ELF-1 (cell line): ENCODE measurements at places on chromosomes 6 and 20.

DNA sequence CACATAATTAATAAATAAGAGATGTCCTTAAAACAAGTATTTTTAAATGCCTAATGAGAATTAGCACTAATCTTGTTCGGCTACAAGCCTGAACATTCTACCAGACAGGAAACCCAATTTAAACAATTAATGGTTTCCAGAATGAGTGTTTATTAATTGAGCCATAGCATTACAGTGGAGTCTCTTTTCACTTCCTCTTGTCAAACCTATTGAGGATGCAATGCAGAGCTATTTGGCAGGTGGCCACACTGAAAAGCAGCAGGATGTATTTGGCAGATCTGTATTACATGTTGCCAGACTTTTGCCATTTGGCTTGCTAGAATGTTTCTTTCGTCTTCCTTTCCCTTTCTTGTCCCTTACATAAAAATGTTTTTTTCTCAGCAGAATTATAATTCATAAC is 475.2 kb upstream of the MARCKS start:
- DNase-seq: no peak

GRCh38 chr20:49290608-49291191 is 12.8 kb upstream of the ZNFX1 start:
- no peak for DNase-seq

DNA sequence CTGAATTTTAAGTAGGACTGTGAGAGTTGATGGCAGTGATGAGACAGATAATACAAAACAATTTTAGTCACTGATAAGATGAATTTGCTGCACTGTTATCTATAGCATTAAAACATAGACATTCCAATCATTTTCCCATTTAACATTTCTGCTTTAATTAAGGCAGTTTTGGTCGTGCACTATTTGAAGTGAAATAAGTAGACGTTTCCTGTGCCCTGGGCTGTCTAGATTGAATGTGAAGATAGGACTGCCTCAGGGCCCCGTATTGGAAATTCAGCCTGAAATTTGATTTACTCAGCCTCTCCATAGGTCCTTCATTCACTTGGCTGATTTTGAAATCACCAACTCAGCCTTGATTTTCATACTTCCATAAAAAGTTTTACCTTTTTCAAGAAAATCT is 48.3 kb downstream of the ARID1B start:
- no peak for DNase-seq

DNA sequence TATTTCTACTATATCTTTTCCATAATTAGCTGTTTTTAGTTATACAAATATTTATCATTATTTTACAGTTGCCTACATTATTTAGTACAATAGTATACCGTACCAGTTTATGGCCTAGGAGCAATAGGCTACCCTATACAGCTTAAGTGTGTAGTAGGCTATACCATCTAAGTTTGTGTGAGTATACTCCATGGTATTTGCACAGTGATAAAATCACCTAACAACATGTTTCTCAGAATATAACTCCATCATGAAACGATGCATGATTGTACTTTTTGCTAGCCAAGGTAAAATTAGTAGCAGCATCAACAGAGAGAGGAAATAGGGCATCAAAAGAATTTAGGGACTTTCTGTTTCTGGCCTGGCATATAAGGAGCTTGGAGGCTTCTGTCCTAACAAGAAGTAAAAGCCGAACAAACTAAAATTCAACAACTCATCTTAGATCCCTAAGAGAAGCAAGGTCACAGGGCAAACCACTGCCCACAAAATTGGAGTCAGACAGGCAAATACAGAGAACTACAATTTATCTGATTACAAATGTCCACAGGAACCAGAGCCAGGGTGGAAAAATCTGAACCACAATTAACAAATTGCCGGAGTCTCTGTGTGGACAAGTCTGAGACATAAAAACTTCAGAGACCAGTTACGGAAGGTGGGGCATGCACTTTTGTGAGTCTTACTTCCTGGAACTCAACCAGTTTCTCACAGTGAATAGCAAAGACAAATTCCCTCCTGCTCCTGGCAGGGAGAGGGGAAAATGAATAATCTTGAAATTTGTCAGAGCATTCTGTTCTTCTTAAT is 671.4 kb downstream of the RFPL4B start:
- no peak for DNase-seq

DNA sequence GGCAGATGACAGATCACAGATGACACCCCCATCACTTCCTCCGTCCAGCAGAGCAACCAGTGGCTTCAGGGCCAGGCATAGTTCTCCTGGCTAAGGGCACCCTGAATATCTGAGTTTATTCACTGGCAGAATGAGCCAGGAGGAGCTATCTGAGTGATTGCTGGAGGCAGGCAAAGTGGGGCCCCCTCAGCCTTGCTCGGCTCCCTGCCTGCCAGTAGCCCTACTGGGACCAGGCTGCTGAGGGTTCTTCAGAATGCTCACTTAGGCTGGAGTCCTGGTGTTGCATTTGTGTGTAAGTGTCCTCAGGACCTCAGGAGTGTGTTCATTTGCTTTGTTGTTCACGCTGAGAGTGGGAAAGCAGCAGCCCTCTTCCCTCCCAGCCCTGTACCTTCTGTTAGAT is 31.2 kb downstream of the CHMP4B start:
- DNase-seq: no peak

DNA sequence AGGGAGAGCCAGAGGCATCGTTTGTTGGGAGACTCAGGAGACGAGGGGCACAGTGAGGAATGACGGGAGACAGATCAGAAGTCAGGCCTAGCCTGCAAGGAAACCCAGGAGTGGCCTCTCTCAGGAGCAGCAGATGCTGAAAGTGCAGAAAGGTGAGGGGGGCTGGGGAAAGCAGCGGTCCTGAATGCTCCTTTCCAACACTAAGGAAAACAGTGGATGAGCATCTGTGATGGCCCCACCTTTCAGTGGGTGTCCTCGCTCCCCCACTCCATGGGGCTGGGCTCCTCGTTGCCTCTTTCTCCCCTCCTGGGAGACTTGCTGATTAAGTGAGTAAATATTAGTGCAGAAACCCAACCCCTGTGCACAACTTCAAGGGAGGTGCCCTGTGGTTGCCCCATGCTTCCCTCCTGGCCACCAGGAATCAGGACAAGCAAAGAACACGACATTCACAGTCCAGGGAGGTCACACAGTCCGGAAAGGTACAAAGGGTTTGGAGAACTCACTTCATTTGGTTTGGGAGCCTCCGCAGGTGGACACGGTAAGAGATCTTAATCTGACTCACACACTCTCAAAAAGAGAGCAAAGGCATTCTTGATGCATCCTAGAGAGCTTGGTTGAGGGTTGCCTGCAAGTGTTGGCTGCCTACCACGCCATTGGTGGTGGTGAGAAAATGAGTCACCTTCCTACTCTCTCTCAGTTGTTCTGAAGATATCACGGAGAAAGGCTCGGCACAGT is 9.7 kb upstream of the BPIFB1 start:
- no peak for DNase-seq
